ENCODE measurements at places on chromosomes 2 and 18.
A peak's percentile ranks its signal among the peaks of the same experiment; 100 is the strongest.

- peak; percentile 65 for DNase-seq
Measured at GRCh38 chr2:65024149-65024829, 31.9 kb upstream of the CEP68 start.

DNA sequence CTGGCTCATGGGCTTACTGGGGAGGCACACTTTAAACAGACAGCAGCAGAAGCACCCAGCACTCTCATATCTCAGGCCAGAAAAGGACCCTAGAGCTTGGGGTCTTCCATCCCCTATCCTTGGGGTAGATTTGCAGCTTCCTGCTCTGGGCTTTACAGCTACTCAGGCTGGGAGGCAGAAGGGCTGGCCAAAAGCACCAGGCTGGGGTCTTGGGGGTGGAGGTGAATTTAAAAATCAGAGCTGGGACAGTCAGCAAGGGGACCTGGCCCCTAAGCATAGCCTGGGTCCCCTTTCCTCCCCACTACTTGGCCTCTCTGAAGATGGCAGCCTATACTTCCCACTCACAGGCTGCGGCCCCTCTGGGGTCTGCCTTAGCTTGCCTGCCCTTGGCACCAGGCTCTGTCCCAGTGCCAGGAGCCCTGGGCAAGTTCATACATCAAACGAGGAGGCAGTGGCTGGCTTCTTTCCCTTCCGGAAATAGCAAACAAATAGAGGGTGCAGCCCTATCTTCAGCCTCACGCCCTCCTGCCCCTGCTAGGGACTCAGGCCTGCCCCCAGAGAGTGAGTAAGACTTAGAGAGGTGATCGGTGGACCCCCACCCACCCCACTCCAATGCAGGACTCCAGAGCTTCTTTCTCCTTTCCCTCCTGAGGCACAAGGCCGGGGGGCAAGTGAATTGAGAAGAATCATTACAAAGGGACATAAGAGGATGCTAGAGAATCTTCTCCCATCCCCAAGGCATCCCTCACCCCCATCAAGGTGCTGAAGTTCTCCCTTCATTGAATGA is 26.0 kb upstream of the TNS1 start:
- DNase-seq, result no peak

GRCh38 chr2:128548461-128548891 is 229.8 kb upstream of the HS6ST1 start:
- no peak for DNase-seq

DNA sequence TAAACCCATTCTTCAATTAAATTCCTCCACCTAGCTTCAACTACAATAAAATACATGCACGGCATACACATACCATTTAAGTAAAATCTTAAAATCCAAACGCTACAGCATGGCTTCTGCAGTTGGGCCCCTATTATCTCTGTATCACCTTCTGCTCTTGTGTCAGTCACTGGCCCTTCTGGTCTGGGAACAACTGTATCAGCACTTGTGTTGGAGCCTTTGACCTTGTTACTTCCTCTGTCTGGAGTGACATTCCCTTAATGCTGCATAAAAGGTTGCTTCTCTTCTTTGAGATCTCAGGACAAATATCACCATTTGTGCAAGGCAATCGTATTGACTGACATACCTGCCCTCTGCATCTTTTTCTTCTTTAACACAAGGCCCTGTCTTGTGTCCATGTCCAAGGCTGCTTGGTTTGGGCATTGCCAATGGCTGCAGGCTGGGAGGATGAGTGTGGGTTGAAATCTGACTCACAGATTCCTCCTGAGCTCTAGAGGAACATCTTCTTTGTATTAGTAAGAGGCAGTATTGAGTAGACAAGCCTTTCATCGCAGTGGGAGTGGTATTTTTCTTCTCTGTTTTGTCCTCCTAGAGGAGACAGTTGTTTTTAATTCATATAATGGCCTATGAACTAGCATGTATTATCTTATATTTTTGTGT is 267.8 kb upstream of the TRIB2 start:
- no peak for DNase-seq

DNA sequence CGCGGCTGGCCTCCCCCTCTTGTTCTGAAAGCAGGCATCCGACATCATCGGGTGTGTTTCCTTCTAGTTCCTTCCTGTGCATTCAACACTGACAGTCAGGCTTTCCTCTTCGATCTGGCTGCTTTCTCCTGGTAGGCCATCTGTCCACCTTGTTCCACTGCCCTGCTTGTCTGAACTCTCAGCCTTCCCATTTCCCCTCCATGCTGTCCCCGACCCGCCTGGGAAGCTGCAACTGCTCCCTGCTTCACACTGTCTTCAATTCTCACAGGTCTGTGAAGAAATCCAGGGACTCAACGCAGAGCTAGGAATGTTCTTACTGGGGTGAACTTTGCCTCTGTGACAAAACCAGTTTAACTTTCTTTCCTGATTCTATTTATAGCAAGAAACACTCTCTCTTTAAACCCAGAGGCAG is 43.0 kb downstream of the KIF3C start:
- DNase-seq, result peak; percentile 32
